ENCODE measurements at places on chromosomes 3 and 15.

GRCh38 chr3:53150247-53151085 lies 10.5 kb upstream of the PRKCD start:
- no peak for DNase-seq

GRCh38 chr3:155496206-155496605 lies 202.7 kb upstream of the STRIT1 start:
- no peak for DNase-seq

DNA sequence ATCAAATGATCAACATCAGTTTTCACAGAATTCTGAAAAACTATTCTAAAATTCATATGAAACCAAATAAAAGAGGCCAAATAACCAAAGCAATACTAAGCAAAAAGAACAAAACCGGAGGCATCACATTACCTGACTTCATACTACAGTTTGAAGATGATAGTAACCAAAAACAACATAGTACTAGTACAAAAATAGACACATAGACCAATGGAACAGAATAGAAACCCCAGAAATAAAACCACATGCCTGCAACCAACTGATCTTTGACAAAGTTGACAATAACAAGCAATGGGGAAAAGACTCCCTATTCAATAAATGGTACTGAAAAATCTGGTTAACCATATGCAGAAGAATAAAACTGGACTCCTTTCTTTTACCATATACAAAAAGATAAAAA lies 75.7 kb upstream of the FXR1 start:
- DNase-seq = no peak

DNA sequence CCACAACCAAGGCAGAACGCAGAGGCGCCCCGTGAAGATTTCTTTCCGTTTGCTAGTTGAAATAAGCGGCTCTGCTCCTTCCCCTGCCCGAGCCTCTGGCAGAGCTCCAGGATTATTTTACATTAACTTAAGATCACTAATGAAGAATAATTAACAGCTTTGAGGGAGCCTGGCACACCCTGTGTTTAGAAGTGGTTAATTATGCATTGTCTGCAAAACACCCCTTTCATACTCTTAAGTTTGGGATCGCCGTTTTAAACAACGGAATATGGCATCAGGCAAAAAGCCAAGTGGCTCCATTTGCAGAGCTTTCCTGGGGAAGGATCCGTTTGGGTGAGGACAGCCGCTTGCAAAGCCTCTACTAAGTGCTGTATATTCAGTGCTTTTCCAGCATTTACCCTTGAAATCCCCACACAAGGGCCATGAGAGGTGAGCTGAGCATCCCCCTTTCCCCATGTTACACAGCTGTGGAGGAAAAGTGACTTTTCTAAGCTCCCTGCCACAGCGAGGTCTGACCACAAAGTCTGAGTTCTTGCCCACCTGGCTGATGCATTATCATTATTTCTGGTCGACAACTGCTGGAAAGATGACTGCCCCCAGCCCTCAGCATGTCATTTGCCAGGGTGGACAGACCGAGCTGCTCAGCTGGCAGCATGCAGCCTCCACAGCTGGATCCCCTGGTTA lies 33.9 kb downstream of the IQSEC1 start:
- peak; percentile 61 for DNase-seq

- no peak for DNase-seq
Measured at GRCh38 chr3:134495980-134496379, 10.1 kb downstream of the CEP63 start.

GRCh38 chr3:62824965-62825592 lies 50.1 kb downstream of the CADPS start:
- DNase-seq = no peak

DNA sequence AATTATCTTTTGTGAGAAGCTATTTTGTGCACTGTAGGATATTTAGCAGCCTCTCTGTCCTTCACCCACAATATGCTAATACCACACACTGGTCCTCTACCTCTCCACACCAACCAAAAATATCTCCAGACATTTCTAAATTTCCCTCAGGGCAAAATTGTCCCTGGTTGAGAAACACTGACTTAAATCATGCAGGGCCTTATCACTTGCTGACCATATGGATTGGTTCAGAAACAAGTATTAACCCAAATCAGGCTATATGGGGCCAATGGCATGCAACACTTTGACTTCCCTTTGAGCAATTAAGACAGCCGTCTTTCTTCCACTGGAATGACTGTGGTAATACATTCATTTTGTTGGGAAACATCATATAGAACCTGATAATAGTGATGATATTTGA lies 251.1 kb downstream of the CNTN3 start:
- no peak for DNase-seq

DNA sequence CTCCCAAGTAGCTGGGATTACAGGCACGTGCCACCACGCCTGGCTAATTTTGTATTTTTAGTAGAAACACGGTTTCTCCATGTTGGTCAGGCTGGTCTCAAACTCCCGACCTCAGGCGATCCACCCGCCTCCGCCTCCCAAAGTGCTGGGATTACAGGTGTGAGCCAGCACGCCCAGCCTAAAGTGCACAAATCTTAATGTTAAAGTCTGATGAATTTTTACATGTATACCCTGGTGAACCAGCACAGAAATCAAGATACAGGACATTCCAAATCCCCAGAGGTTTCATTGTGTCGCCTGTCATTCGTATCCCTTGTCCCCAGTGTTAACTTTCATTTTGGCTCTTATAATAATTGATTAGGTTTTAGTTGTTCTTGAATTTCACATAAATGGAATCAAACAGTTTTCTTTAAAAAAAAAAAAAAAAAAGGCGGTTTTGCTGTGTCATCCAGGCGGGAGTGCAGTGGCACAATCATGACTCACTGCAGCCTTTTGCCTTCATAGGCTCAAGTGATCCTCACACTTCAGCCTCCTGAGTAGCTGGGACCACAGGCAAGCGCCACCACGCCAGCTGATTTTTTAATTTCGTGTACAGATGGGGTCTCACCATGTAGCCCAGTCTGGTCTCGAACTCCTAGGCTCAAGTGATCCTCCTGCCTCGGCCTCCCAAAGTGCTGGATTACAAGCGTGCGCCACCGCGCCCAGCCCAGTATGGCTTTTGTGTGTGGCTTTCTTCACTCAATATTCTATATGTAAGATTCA lies 1.5 kb upstream of the TM4SF19 start:
- no peak for DNase-seq

DNA sequence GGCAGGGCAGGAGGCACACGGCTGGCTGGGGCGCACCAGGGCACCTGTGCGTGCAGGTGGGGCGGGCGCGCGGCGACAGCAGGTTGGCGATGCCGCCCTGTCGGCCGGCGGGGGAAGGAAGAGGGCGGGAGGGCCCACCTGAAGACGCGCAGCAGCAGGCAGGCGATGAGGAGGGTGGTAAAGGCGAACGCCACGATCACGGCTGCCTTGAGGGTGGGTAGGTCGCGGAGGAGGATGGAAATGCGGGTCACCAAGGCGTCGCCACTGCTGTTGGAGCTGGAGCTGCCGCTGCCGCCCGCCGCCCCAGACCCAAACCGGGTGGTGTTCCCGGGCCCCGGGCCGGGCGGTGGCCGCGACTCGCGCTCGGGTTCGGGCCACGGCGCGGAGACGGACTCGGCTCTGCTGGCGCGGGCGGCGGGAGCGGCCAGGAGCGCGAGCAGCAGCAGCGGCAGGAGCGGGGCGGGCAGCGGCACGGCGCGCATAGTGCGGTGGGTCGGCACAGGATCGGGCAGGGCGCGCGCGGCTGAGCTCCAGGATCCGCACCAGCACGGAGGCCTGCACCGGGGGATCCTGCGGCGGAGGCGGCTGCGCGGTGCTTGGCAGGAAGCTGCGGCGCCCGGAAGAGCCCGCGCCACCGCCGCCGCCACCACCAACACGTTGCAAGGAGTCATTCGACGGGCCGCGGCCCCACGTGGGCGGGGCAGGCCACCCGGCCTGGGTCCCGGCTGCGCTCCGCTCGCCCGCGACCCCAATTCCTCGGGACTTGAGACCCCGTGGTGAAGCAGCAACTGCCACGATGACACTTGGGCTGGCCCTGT lies at the start of gene FAM174B:
TSS of gene FAM174B (minus strand) at position 598 of the 818 bp plus-strand sequence.
- peak; percentile 78 for DNase-seq

DNA sequence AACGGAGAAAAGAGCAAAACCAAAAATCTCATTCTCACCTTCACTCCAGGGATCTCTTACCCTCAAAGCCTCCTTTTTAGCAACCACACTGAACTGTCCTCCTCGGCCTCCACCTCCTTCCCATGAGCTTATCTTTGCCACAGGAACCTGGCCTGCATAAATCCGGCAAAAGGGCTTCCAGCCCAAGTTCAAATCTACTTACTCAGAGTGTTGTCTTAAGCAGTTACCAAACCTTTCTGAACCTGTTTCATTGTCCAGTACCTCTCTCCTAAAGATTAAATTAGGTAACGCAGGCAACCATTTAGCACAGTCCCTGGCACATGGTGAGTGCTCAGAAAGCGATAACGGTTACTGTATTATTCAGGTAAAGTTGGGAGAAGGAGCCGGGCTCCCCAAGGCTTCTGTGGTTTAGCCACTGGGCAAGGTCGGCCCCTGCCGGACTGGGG lies 777 bp downstream of the CIB1 start:
- no peak for DNase-seq

- no peak for DNase-seq
Measured at GRCh38 chr3:10836676-10837075, 20.6 kb downstream of the SLC6A11 start.

DNA sequence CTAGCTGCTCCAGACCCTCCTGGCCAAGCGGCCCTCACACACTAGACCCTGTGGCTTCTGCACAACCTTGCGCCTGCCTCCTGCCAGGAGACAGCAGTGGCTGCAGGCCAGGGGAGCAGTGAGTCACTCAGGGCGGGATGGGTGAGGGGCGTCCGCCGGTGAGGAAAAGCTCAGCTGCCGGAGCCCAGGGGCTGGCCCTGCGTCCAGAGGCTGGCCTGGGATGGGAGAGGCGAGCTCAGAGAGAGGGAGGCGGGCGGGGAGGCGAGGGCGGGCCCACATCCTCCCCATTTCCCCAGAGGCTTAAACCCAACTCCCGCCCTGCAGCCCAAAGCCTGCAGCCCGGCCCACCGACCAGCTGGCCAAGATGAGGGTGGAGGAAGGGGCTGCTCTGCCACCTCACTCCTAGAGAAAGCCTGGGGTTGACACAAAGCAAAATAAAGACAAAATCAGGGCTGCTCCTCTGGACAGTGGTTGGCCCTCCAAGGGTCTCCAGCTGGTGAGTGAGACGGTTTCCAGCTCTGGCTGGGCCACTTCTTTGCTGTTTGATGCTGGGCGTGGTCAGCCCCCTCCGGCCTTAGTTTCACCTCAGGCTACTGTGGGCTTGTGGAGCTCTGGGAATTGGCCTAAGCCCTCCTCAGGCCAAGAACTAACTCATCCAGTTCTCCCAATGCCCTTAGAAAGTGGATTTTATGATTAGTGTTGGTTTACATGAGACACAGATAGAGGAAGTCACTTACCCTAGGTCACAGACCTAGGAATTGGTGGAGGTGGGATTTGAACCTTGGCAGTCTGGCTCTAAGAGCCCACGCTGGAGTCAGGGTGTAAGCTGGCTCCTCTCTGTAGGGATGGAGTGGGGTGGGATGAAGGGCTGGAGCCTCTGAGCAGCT lies 50.6 kb downstream of the IQSEC1 start:
- no peak for DNase-seq

DNA sequence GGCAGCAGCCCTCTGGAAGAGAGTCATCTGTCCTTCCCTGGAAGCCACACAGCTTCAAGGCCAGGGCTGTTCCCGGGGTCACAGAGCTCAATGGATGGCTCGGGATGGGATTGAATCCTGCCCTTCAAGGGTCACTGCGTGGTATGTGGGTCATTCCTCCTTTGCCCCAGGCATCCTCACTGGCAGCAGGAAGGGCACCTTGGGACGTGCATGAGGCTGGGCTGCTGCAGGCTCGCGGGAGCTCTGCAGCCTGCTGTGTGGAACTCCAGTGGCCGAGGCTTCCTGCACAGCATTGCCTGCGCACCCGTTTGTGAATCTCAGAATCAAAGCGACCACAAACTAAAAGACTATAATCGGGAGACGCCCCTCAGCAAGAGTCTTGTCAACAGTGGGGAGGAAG lies 60.7 kb downstream of the PCSK6 start:
- DNase-seq = no peak
